HepG2 (cell line): ENCODE measurements at places on chromosomes 12 and 14.

DNA sequence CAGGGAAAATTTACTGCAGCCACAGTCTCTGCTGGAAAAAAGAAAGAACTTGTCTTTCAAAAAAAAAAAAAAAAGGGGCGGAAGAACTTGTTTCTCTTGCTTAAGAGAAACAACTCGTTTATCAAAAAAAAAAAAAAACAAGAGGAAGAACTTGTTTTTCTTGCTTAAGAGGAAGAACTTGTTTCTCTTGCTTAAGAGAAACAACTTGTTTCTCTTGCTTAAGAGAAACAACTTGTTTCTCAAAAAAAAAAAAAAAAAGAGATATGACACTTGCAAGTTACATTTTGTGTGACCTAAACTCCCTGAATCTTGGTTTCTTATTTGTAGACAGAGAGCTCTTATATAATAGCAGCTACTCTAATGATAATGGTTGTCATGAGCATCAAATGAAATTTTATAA, 44.7 kb upstream of the USP15 start:
- no peaks in the 10 kb centered on the region for H3K36me3 ChIP-seq
- DNase-seq, result no peak
- no peaks in the 10 kb centered on the region for H3K27me3 ChIP-seq
- no peak overlapping the region for H3K4me3 ChIP-seq
- H3K27ac ChIP-seq, result no peak overlapping the region

- no peak overlapping the region for H3K27ac ChIP-seq
- H3K4me3 ChIP-seq, result no peak overlapping the region
- H3K27me3 ChIP-seq, result no peaks in the 10 kb centered on the region
- DNase-seq, result no peak
- H3K36me3 ChIP-seq, result no peaks in the 10 kb centered on the region
Measured at GRCh38 chr12:92028441-92028709, 117.3 kb downstream of the BTG1 start.

DNA sequence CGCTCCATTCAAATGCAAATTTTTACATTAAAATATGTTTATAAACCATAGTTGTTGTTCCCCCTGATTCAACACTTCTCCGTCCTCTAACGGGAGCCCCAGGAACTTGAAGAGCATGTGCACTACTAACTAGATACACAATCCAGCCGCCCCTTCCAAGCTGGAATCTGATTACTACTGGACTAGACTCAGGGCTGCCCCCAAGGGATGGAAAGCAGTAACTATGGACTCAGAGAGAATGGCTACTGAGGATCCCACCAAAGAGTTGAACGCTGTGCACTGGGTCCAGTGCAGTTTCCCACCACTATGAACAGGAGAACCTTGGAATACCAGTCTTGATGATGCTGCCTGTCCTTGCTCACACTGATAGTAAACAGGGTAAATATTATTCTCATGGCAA, 48.6 kb upstream of the PCNX1 start:
- no peak overlapping the region for H3K4me3 ChIP-seq
- no peaks in the 10 kb centered on the region for H3K36me3 ChIP-seq

DNA sequence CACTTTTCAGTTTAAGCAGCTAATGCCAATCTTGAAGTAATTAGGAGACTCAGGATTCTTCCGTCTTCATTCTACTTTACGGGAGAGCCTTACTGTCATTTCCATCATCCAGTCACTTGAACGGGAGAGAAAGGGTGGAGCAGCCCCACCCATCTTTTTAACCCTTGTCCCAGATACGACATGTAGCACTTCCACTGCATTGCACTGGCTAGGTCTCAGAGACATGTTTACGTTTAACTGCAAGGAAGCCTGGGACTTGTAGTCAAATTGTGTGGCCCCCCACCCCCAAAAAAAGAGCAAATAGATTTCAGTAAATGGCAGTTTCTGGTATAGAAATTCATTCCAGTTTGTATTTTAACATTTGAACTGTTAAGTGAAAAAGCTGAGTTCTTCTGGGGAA, 46.1 kb upstream of the SYT1 start:
- no peaks in the 10 kb centered on the region for H3K4me1 ChIP-seq
- H3K4me3 ChIP-seq, result no peak overlapping the region
- no peaks in the 10 kb centered on the region for H3K36me3 ChIP-seq
- DNase-seq, result no peak
- no peaks in the 10 kb centered on the region for H3K27me3 ChIP-seq

- DNase-seq, result no peak
- H3K27ac ChIP-seq, result no peak overlapping the region
- H3K4me3 ChIP-seq, result no peak overlapping the region
- no peaks in the 10 kb centered on the region for H3K36me3 ChIP-seq
- H3K4me1 ChIP-seq, result peaks cover 5% of the 10 kb centered on the region; the same call in 1 of the 2 replicates
Measured at GRCh38 chr14:24925771-24926374, 124.1 kb downstream of the STXBP6 start.

- no peak overlapping the region for H3K4me3 ChIP-seq
- H3K27me3 ChIP-seq, result peaks cover 23% of the 10 kb centered on the region
- H3K27ac ChIP-seq, result no peak overlapping the region
- H3K4me1 ChIP-seq, result no peaks in the 10 kb centered on the region
- H3K36me3 ChIP-seq, result no peaks in the 10 kb centered on the region
- no peak for DNase-seq
Measured at GRCh38 chr12:132249689-132250478, 79.5 kb downstream of the GALNT9 start.

GRCh38 chr14:33210311-33210710, 271.6 kb downstream of the NPAS3 start:
- H3K4me3 ChIP-seq, result no peak overlapping the region
- H3K27ac ChIP-seq, result no peak overlapping the region
- DNase-seq, result no peak
- no peaks in the 10 kb centered on the region for H3K36me3 ChIP-seq
- no peaks in the 10 kb centered on the region for H3K27me3 ChIP-seq
- H3K4me1 ChIP-seq, result no peaks in the 10 kb centered on the region

DNA sequence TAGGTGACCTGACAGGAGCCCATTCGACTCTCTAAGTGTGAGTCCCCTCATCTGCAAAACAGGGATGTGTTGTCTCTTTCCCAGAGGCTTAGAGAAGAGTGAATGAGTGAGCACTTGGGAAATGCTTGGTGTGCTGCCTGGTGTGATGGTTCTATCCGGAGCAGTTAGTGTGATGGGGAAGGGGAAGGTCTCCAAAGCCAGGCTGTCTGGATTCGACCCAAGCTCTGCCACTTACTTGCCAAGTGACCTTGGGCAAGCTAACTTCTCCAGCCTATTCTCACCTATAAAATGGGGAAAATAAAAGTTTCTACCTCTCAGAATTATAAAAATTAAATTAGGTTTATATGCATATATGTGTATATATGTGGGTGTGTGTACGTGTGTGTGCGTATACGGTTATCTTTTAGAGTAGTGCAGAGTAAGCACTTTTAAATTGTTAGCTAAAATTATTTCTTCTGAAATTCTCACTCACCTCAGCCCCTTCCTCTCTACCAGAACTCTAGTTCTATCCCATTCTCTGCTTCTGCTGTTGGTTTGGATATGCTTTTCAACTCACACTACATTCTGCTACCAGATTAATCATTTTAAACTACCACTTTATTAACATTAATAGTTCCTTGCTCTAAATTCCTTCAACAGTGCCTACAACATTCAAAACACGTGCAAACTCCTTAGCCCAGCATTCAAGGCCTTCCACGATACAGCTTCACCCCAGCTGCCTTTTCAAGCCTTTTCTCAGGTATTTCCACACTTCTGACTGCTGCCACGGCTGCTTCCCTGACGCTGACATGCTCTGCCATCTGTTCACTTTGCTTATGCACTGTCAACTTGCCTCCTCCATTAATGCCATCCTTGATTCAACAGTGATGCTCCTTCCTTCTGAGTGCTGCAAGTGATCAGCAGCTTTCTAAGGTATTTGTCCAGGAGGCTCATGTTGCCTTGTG, 55.3 kb downstream of the DICER1 start:
- H3K27me3 ChIP-seq, result no peaks in the 10 kb centered on the region
- H3K4me3 ChIP-seq, result no peak overlapping the region
- H3K27ac ChIP-seq, result no peak overlapping the region
- peaks cover 62% of the 10 kb centered on the region for H3K36me3 ChIP-seq
- no peaks in the 10 kb centered on the region for H3K4me1 ChIP-seq
- DNase-seq, result no peak

DNA sequence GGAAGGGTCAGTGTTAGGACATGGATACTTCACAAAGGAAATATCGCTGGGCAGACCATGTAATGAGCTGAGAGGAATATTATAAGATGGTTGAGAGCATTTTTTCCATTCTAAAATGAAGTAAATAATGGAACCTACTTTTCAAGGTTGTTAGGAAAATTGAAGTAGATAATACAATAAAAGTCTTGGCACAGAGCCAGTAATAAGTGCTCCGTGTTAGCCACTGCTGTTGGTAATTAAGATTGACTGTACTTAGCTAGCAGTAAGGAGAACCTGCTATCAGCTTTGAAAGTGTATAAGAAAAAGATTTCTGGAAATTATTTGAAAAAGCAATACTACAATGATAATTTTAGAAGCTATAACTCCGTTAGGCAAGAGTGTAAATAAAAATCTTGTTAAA, 77.6 kb downstream of the SCAF11 start:
- H3K36me3 ChIP-seq, result peaks cover 1% of the 10 kb centered on the region; the same call in 1 of the 2 replicates
- no peak overlapping the region for H3K4me3 ChIP-seq
- no peak overlapping the region for H3K27ac ChIP-seq
- no peaks in the 10 kb centered on the region for H3K27me3 ChIP-seq
- H3K4me1 ChIP-seq, result no peaks in the 10 kb centered on the region

- no peaks in the 10 kb centered on the region for H3K27me3 ChIP-seq
- H3K36me3 ChIP-seq, result no peaks in the 10 kb centered on the region; the same call in 1 of the 3 replicates
- peak within 1 kb of the TSS; percentile 98 for H3K4me3 ChIP-seq
- peak; percentile 91 for DNase-seq
Measured at GRCh38 chr12:76031414-76032042, at the start of gene PHLDA1. Gene PHLDA1 (minus strand): TSS chr12:76031776.

DNA sequence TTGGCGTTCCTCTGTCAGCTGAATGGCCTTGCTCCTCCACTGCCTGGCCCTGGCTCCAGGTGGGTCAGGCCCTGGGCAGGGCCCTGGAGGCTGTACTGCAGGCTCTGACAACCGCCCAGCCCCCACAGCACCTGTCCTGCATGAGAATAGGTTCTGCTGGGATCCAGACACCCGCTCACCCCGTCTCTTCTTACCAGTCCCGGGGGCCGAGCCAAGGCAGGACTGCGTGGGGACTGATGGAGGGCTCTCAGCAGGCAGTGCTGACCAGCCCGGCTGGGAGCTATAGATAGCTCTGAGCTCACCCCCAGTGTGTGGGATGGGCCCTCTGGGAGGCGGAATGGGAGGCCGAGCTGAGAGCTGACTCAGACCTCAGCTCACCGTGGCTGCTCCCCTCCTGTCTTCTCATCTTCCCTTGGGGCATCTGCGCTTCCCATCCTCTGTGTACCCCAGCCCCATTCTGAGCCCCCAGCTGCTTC, 39.6 kb downstream of the TEAD4 start:
- peaks cover 82% of the 10 kb centered on the region for H3K36me3 ChIP-seq
- H3K27me3 ChIP-seq, result no peaks in the 10 kb centered on the region
- DNase-seq, result no peak
- H3K4me3 ChIP-seq, result no peak overlapping the region

DNA sequence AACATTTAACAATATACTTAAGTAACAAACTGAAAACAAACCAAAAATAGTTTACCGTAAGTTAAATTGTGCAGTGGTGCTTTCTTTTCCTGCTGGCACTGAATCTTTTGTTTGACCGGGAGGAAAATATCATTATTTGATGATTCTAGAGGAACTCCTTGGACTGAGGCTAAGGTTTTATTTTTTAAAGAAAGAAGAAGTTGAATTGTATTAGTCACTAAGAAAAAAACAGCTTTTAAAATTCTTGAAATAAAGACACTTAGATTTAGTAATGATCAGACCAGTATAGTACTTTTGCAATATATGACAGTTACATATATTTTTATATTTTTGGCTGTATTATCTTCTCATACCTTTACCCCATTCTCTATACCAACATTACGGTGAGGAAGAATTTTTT, 10.3 kb downstream of the MIS18BP1 start:
- H3K36me3 ChIP-seq, result peaks cover 5% of the 10 kb centered on the region
- DNase-seq, result no peak
- peaks cover 12% of the 10 kb centered on the region; the same call in 1 of the 2 replicates for H3K4me1 ChIP-seq
- H3K27ac ChIP-seq, result no peak overlapping the region
- H3K4me3 ChIP-seq, result no peak overlapping the region
- no peaks in the 10 kb centered on the region for H3K27me3 ChIP-seq

GRCh38 chr14:89270439-89271227, 146.4 kb downstream of the FOXN3 start:
- H3K4me1 ChIP-seq, result peaks cover 48% of the 10 kb centered on the region
- DNase-seq, result no peak
- peaks cover 29% of the 10 kb centered on the region for H3K36me3 ChIP-seq
- no peaks in the 10 kb centered on the region for H3K27me3 ChIP-seq

DNA sequence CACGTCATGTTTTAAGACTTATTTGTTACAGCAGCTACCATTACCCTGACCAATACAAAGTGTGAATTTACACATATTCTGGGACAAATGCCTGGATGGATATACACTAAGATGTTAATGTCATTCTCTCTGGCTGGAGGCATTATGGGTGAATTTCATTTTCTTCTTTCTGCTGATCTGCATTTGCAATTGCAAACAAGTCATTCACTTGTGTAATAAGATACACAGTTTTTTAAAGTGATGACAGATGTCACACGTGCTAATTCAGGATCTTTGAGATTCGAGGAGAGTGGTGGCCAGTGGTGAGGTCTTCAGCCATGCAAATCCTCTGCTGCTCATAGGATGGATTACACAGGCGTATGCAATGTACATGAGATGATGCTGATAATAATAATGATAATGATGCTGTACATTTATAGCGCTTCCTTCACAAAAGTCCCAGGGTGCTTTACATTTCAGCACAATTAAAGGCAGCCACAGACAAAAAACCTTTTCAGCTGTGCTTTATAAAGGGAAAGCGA, 155.9 kb upstream of the NOS1 start:
- H3K4me3 ChIP-seq, result no peak overlapping the region
- DNase-seq, result no peak
- H3K4me1 ChIP-seq, result peaks cover 17% of the 10 kb centered on the region
- H3K27ac ChIP-seq, result no peak overlapping the region
- H3K27me3 ChIP-seq, result no peaks in the 10 kb centered on the region
- H3K36me3 ChIP-seq, result no peaks in the 10 kb centered on the region

GRCh38 chr14:99430491-99430890, 50.2 kb downstream of the SETD3 start:
- DNase-seq, result no peak
- H3K27ac ChIP-seq, result no peak overlapping the region
- H3K4me1 ChIP-seq, result no peaks in the 10 kb centered on the region
- H3K4me3 ChIP-seq, result no peak overlapping the region
- H3K36me3 ChIP-seq, result peaks cover 21% of the 10 kb centered on the region

DNA sequence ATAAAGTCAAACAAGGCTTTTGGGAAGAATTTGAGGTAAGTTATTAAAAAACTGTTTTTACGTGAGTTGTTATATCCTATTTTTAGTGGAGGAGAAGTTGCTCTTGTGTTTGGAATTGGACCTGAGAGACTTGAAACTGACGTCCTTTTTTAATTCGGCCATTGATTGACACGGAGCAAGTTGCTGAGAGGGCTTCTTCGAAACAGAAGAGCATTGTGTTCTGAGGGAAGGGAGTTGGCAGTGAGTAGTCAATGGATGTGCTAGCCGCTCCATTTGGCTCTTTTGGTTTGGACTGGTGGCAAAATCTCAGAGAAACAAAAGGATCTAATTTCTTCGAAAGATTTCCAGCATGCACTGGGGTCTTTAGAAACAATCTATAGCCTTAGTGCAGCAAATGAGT, 37.3 kb downstream of the PTPN11 start:
- H3K27ac ChIP-seq, result no peak overlapping the region
- H3K36me3 ChIP-seq, result peaks cover 17% of the 10 kb centered on the region
- H3K27me3 ChIP-seq, result no peaks in the 10 kb centered on the region

GRCh38 chr14:51056421-51056820, 38.5 kb downstream of the TRIM9 start:
- no peaks in the 10 kb centered on the region for H3K4me1 ChIP-seq
- no peak overlapping the region for H3K4me3 ChIP-seq
- no peaks in the 10 kb centered on the region for H3K36me3 ChIP-seq
- no peak for DNase-seq
- H3K27me3 ChIP-seq, result 0 out of 3 replicates have a peak, but pooled peaks cover 4% of the 10 kb centered on the region
